ENCODE measurements at places on chromosomes 2 and 18.

GRCh38 chr2:182047544-182047943, 61.9 kb downstream of the PPP1R1C start:
- DNase-seq, result no peak

DNA sequence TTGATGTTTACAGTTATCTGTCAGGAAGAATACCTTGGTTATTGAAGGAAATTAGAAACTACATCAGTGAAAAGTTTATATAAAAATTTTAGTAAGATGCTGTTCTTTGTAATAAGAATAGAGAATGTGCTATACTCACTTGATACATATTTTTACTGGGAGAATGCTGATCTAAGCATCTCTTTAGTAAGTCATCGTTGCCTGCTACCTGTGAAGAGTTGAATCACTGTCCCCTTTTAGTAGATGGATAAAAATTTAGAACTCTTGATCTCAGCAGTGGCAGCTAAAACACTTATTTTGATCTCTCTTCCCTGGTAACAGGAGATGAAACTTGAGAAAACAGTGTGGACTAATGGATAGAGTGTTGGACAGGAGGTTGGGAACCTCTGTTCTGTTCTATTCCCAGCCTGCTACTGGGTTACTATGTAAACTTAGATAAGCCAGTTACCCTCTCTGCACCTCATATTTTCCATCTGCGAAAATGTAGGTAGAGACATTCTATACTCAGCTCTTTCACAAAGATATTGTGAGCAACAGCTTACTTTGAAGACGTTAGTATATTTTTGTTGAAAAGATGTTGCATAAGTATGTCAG, 100.3 kb downstream of the FEZ2 start:
- no peak for DNase-seq

DNA sequence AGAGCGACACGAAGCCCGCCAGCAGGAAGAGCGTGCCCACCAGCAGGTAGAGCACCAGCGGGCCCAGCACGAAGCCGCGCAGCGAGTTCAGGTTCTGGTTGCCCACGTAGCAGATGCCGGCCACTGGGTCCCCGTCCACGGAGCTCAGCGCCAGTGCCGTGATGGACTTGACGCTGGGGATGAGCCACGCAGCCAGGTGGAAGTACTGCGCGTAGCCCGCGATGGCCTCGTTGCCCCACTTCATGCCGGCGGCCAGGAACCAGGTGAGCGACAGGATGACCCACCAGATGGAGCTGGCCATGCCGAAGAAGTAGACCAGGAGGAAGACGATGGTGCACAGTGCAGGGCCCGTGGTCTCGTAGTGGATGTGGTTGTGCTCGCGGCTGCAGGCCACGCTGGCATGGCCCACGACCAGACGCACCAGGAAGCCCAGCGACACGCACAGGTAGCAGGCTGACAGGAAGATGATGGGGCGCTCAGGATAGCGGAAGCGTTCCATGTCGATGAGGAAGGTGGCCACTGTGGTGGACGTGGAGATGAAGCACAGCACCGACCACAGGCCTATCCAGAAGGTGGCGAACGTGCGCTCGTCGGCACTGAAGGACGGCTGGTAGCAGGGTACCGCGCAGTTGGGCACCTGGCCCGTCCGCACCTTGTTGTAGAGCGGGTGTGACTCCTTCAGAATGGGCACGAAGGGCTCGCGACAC, 2.1 kb downstream of the FZD5 start:
- DNase-seq, result no peak

- DNase-seq, result no peak
Measured at GRCh38 chr2:75356865-75357264, 157.5 kb upstream of the TACR1 start.

DNA sequence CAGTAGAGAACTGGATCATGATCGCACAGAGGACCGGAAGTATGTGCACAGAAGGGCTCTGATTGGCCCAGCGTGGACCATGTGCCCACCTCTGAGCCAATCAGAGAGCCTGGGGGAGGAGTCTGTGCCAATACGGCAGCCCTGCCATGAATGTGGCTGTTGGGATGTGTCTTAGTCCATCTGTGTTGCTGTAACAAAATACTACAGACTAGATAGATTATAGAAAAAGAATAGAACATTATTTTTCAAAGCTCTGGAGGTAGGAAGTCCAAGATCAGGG, 132.0 kb downstream of the NDUFA10 start:
- no peak for DNase-seq

DNA sequence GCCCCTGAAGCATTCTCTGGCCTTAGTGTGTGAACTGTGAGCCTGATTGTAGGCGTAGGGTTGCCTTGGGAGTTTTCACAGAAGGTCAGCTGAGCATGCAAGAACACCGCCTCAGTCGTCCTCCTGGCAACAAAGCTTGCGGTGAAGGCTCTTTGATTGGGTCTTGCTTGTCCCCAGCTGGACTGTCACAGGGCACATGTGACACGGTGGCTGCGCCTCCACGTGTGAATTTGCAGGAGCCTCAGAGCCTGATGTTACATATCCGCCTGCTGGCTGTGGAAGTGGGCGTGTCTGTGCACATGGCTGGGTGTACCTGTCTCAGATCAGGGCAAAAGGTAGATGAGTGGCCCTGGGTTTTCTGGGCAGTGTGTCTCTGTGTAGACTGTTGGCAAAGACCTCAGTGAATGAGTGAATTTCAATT, 228.7 kb downstream of the HAUS1 start:
- no peak for DNase-seq
